Ascending aorta (tissue), 2 donors: ENCODE measurements at places on chromosomes 11 and 22.

- H3K36me3 ChIP-seq = no peaks in the 10 kb centered on the region
- no peaks in the 10 kb centered on the region for H3K27me3 ChIP-seq
- H3K27ac ChIP-seq = no peak overlapping the region
- no peak for DNase-seq
Observed at GRCh38 chr11:107592231-107592590, 1.3 kb downstream of the ELMOD1 start.

DNA sequence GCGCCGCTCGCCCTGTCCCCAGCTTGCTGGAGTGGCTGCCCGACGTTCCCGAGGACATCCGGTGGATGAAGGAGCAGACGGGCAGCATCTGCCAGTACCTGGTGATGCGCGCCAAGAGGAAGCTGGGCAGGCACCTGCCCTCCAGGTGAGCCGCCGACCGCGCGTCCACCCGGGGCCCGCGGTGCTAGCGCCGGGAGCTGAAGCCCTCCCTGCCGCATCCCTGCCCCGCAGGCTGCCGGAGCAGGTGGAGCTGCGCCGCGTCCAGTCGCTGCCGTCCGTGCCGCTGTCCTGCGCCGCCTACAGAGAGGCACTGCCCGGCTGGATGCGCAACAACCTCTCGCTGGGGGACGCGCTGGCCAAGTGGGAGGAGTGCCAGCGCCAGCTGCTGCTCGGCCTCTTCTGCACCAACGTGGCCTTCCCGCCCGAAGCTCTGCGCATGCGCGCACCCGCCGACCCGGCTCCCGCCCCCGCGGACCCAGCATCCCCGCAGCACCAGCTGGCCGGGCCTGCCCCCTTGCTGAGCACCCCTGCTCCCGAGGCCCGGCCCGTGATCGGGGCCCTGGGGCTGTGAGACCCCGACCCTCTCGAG lies 3.3 kb upstream of the CRACR2B start:
- peaks cover 36% of the 10 kb centered on the region for H3K36me3 ChIP-seq
- peaks cover 16% of the 10 kb centered on the region for H3K4me1 ChIP-seq
- H3K4me3 ChIP-seq = no peak overlapping the region
- DNase-seq = no peak

DNA sequence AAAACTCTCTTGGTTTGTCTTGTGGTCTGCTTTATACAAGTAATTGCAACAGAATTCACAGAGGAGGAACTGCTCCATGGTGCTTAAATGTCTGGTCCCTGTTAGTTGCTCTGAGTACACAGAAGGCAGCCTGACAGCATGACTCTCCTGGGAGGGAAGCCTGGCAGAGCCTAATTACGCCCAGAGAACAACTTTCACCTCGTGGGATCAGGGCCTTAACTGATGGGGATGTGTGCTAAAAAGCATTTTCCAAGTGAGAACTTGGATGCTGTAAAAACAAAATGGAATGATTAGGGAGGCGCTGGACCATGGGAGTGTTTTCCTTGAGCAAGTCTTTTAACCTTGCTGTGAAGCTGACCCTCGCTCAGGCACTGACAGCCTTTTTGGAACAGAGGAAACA lies 154.0 kb upstream of the TENM4 start:
- no peaks in the 10 kb centered on the region for H3K4me1 ChIP-seq
- no peak overlapping the region for H3K27ac ChIP-seq
- no peaks in the 10 kb centered on the region for H3K27me3 ChIP-seq
- no peaks in the 10 kb centered on the region for H3K36me3 ChIP-seq
- DNase-seq = no peak

- H3K36me3 ChIP-seq = peaks cover 14% of the 10 kb centered on the region
- H3K4me1 ChIP-seq = peaks cover 16% of the 10 kb centered on the region
- H3K27me3 ChIP-seq = no peaks in the 10 kb centered on the region
- peak overlapping the region; percentile 89 for H3K4me3 ChIP-seq
Observed at GRCh38 chr22:39530692-39531331, 1.7 kb downstream of the RPS19BP1 start.

DNA sequence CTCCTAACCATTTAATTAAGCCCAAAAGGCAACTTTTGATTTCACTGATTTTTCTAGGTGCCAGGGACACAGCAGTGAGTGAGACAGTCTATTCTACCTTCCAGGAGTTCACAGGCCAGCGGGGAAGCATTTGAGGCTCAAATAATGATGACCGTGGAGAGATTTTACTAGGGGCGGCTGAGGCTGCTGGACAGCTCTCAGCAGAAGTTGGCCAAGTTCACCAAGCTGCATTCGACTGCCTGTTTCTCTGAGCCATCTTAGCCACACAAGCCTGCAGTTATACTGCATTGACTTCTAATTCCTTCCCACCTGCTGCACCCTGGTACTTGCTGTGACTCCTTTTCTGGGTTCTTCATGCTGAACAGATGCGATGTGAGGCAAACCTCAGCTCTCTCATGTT lies 168.9 kb upstream of the TBCEL start:
- no peak overlapping the region for H3K4me3 ChIP-seq
- DNase-seq = no peak
- H3K36me3 ChIP-seq = no peaks in the 10 kb centered on the region
- H3K27ac ChIP-seq = no peak overlapping the region
- no peaks in the 10 kb centered on the region for H3K4me1 ChIP-seq

DNA sequence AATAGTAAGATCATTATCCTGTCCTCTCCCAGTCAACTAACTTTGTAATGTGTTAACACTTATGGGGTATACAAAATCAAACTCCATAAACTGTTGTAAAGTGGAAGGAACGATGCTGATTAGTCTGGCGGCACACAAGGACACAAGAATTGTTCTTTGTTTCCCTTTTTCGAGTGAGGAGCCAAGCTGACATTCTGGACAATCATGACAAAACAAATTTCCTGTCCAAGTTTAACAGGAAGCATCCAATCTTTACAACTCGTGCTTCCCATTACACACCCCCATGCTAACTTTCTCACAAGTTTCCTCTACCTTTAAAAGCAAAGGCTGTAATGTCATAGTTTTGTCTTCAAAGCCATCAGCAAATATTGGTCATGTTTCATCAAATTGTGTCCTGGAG lies 20.4 kb upstream of the LDLRAD3 start:
- no peak overlapping the region for H3K27ac ChIP-seq
- H3K36me3 ChIP-seq = no peaks in the 10 kb centered on the region
- DNase-seq = no peak
- no peaks in the 10 kb centered on the region for H3K27me3 ChIP-seq
- H3K4me3 ChIP-seq = no peak overlapping the region
- peaks cover 2% of the 10 kb centered on the region for H3K4me1 ChIP-seq

DNA sequence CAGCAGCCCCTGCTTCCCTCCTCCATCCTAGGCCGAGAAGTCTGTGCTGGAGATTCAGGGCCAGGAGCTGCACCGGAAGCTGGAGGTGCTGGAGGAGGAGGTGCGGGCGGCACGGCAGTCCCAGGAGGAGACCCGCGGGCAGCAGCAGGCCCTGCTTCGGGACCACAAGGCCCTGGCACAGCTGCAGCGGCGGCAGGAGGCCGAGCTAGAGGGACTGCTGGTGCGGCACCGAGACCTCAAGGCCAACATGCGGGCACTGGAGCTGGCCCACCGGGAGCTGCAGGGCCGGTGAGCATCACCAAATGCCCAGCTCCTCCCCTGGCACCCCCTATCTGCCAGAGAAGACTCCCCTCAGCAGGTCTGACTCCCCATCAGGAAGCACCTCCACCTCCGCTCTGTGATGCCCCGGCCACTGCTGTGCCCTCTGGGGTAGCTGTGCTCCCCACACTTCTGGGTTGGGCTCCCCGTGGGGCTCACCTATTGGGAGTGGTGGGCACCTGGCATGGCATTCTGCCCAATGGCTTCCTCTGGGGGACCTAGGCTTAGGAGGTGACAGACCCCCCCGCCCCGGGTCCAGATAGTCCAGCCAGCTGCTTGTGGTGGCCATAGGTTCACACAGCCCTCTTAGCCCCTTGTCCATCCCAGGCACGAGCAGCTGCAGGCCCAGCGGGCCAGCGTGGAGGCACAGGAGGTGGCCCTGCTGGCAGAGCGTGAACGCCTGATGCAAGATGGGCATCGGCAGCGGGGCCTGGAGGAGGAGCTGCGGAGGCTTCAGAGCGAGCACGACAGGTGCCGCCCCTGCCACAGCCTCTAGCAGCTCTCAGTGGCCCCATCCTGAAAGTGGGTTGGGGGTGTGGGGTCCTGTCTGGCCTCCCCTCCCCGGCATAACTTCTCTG lies 6.6 kb upstream of the RPS6KA4 start:
- H3K36me3 ChIP-seq = no peaks in the 10 kb centered on the region
- H3K4me3 ChIP-seq = no peak overlapping the region
- H3K27ac ChIP-seq = no peak overlapping the region
- H3K27me3 ChIP-seq = no peaks in the 10 kb centered on the region
- H3K4me1 ChIP-seq = peaks cover 4% of the 10 kb centered on the region
- DNase-seq = no peak

DNA sequence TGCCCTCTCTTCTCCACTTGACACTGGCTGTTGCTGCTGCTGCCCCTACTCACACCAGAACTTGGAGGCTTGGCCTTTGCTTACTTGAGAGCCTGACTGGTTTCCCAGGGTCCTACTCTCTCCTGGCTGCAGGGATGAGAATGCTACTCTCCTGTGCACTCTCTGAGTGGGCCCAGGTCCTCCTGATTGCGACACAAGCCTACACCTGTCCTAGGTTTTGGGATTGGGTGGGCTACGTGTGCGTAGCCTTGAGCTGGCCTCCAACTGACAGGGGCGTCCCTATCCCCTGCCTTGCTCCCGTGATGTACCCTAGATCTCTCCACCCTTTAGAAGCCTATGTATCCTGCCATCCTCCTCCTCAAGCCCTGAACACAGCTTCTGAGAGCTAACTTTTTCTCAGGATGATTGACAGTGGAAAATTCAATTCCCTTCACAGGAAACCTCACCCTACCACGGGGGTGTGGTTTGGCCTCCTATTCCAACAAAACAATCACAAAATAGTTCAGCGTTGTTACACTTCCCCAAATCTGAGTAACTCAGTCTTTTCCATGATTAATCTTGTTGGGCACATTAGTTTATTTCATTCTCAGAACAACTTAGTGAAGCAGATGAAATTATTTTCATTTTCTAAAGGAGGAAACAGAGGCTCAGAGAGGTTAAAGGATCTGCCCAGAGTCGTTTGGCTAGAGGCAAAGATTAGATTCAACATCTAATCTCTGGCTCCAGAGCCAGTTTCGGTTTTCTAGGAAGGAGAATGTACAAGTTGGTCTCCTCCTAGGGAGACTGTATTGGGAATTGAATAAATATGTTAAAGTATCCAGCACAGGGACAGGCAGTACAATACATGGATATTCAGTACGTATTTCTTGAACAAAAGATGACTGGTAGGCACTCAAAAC lies 17.6 kb upstream of the AMOTL1 start:
- peak overlapping the region; percentile 7 for H3K27ac ChIP-seq
- no peak overlapping the region for H3K4me3 ChIP-seq
- peaks cover 7% of the 10 kb centered on the region for H3K4me1 ChIP-seq

DNA sequence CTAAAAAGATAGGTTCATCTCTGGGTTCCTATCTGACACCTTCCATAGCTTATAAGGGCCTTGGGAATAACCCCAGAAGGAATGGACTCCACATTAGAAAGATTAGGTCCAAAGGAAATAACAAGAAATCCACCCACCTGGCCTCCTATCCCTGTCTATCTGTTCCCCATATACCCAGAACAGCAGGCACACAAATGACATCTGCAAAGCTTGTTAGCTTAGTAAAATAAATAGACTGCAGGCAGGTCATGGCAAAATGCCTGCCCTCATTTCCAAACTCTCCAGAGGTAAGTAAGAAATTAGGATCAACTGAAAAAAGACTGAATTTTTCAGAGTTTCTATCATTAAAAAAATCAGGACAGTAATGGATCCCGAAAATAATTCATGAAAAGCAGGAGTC lies 489.5 kb downstream of the DLG2 start:
- H3K4me3 ChIP-seq = no peak overlapping the region
- no peaks in the 10 kb centered on the region for H3K36me3 ChIP-seq
- DNase-seq = no peak

GRCh38 chr22:42091455-42091782 lies 847 bp upstream of the NDUFA6 start:
- DNase-seq = no peak
- H3K27ac ChIP-seq = peak overlapping the region; percentile 89
- peaks cover 2% of the 10 kb centered on the region for H3K36me3 ChIP-seq

DNA sequence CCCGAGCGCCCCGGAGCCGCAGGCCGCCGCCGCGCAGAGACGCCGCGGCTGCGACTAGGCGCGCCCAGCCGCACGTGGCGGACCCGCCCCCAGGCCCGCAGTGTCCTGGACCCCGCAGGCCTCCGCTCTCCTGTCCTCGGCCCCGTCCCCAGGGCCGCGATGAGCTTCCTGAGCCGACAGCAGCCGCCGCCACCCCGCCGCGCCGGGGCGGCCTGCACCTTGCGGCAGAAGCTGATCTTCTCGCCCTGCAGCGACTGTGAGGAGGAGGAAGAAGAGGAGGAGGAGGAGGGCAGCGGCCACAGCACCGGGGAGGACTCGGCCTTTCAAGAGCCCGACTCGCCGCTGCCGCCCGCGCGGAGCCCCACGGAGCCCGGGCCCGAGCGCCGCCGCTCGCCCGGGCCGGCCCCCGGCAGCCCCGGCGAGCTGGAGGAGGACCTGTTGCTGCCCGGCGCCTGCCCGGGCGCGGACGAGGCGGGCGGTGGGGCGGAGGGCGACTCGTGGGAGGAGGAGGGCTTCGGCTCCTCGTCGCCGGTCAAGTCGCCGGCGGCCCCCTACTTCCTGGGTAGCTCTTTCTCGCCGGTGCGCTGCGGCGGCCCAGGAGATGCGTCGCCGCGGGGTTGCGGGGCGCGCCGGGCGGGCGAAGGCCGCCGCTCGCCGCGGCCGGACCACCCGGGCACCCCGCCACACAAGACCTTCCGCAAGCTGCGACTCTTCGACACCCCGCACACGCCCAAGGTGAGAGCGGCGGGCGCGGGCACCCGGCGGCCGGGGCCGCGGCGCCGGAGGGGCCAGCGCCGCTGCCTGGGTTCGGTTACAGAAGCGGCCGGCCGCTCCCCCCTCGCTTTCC lies 528 bp downstream of the WEE1 start:
- peak overlapping the region; percentile 89 for H3K27ac ChIP-seq
- DNase-seq = no peak
- H3K27me3 ChIP-seq = no peaks in the 10 kb centered on the region
- no peaks in the 10 kb centered on the region for H3K36me3 ChIP-seq

GRCh38 chr11:95520369-95521132 lies 269.0 kb downstream of the FAM76B start:
- no peaks in the 10 kb centered on the region for H3K4me1 ChIP-seq
- no peak for DNase-seq
- H3K4me3 ChIP-seq = no peak overlapping the region
- H3K27me3 ChIP-seq = no peaks in the 10 kb centered on the region
- no peak overlapping the region for H3K27ac ChIP-seq

- no peaks in the 10 kb centered on the region for H3K4me1 ChIP-seq
- no peak overlapping the region for H3K27ac ChIP-seq
- no peaks in the 10 kb centered on the region for H3K27me3 ChIP-seq
- DNase-seq = no peak
- no peaks in the 10 kb centered on the region for H3K36me3 ChIP-seq
Observed at GRCh38 chr11:3077189-3077836, 20.1 kb upstream of the CARS1 start.

- no peak overlapping the region for H3K27ac ChIP-seq
Observed at GRCh38 chr11:92154110-92154509, 70.5 kb upstream of the FAT3 start.

DNA sequence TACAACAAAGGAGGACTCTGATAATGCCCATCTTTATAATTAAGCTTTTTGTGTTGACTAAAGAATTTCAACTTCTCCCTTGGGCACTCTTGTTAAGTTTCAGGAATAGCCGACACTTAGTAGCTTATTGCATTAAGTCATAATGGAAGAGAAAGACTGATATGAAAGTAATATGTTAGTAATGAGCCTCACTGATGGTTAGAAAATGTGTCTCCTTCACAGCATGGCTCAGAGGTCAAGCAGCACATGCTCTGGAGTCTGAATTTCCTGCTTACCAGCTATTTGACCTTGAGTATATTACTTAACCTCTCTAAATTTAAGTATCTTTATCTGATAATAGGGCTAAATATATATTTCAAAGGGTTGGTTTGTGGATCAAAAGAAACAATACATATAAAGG lies 39.0 kb downstream of the PDGFD start:
- peaks cover 16% of the 10 kb centered on the region for H3K4me1 ChIP-seq
- no peaks in the 10 kb centered on the region for H3K27me3 ChIP-seq
- no peak for DNase-seq
- peak overlapping the region; percentile 12 for H3K27ac ChIP-seq
- no peak overlapping the region for H3K4me3 ChIP-seq
- H3K36me3 ChIP-seq = no peaks in the 10 kb centered on the region
